Pons (tissue), 1 donor: ENCODE measurements at places on chromosomes 1 and 21.

- no peak for DNase-seq
These were observed 22.7 kb downstream of the SLC2A1 start for GRCh38 chr1:42935971-42936308.

GRCh38 chr21:45363921-45364467, 41.0 kb upstream of the COL18A1 start:
- DNase-seq = peak; percentile 77

- DNase-seq = no peak
These were observed 31.5 kb upstream of the RIPK4 start for GRCh38 chr21:41798326-41798725.

- DNase-seq = no peak
These were observed 852 bp downstream of the RGS7 start for GRCh38 chr1:241356187-241356518.

- no peak for DNase-seq
These were observed 32.0 kb downstream of the RPS6KC1 start for GRCh38 chr1:213083112-213083445.

DNA sequence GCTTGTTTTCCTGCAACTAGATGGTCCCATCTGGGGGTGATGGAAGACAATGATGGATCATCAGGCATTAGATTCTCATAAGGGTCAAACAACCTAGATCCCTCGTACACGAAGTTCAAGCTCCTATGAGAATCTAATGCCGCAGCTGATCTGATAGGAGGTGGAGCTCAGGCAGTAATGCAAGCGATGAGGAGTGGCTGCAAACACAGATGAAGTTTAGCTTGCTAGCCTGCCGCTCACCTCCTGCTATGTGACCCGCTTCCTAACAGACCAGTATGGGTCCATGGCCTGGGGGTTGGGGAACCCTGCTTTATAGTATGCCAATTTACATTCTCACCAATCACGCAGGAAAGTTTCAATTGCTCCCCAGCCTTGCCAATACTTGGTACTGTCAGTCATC, 37.5 kb downstream of the TLR5 start:
- no peak for DNase-seq

- DNase-seq = no peak
These were observed 50.2 kb upstream of the WASF2 start for GRCh38 chr1:27539901-27540861.

DNA sequence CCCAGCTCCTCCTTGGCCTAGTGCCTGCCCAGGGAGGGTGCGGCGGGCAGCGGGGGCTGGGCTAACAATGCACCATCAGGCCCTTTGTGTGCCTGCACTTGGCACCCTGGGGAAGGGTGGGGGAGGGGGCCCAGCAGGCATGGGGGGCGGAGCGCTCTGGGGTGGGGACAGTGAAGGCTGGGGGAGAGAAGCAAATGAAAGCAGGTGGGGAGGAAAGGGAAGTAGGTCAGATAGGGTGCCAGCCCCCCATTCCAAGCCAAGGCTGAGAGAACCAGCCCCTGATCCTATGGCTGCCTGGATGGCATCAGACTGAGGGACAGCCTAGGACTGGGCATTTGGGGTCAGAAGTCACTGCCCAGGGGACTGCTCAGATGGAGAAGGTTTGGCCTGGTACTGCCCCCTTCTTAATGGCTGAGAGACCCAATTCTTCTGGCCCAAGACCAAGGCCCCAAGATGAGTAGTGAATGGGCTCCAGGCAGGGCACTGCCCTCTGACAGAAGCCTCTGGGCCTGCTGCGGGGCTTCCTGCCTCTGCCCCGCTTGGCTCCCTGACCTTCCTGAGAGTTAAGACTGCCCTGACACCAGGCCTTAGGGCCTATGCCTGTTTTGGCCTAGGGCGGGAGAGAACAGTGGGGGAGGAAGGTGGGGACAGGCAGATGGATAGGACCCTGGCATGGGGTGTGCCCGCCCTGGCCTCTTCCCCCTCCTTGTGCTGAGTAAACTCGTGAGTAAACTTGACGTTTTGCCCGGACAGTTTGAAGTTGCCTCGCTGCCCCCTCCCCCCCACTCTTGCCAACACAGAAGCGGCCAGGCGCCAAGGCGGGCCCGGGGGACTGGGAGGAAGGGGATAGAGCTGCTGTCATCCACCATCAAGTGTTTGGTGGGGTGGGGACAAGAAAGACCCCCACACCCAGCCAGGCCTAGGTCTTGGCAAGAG, 2.7 kb downstream of the ZBTB7B start:
- peak; percentile 79 for DNase-seq

GRCh38 chr1:29962336-29962735, 726.0 kb downstream of the PTPRU start:
- no peak for DNase-seq

DNA sequence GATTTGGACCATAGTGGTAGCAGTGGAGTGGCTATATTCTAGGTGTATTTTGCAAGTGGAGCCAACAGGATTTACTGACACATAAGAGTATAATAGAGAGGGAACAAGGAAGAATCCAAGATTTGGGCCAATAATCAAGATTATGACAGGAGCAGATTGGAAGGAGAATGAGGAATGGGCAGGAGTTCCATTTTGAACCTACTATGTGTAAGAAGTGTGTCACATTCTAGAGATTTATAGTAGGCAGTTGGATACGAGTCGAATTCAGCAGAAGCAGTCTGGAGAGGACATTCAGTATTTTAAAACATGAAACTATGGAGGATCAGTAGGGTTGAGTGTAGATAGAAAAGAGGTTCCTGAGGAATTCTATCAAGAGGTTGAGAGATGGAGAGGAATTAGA, 21.7 kb downstream of the INKA2 start:
- no peak for DNase-seq

DNA sequence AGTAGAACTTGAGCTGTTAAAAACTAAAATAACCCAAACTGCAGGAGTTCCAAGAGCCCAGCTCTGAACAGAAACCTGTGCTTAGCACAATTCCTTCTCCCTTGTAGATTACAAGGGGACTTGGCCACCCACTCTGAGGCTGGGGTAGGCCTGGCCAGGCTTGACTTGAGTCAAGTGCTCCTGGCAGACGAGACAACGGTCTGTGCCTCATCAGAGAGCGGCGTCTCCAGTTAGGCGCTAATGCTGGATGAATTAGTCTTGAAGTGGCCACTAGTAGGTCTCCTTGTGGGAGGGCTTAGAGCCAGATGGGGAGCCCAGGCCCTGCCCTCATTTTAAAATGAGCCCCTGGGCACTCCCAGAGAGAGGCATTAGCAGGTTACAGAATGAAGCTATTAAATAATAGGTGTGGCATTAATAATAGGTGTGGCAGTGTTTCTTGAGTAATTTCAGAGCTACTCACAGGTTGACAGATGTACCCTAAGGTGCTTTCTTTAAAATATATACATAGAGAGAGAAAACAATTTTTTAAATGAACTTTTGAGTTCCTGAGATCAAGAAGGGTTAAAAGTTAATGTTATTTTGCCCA, 1.1 kb downstream of the EEIG2 start:
- peak; percentile 61 for DNase-seq

- no peak for DNase-seq
These were observed 88.0 kb downstream of the CD247 start for GRCh38 chr1:167430134-167430848.

DNA sequence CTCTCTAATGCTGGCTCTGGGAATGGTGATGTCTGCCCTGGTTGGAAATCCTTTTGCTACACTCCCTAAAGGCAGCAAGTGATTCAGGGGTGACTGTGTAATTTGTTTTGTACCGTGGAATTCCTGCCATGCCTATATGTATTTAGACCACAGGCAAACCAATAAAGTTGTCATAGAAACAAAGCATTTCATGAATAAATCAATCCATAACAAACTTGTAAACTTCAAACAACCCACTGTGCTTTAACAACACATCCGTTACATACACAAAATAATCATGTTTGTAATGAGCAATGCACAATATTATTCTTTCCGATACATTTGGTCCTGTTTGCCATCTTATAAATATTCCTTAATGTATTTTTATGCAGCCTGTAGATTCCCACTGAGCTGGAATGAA, 330.3 kb upstream of the SNX7 start:
- DNase-seq = no peak

DNA sequence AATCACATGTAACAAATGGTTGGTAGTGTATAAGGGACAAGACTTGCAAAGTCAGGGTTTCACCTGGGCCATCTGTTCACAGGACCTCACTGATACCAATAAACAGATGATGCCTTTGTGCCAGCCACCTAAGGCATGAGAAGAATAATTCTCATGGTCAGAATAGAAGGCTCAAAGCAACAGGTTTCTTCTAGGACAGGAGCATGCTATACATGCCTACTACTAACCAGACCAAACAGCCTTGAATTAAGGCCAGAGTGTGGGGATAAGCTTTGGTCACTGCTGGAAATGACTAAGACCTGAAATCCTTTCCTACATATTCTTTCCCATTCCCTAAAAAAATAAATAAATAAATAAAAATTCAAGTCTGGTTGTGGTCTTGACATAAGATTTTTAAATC, 17.5 kb downstream of the PSMB2 start:
- DNase-seq = no peak

- no peak for DNase-seq
These were observed 42.1 kb downstream of the DMRTB1 start for GRCh38 chr1:53501065-53502005.

DNA sequence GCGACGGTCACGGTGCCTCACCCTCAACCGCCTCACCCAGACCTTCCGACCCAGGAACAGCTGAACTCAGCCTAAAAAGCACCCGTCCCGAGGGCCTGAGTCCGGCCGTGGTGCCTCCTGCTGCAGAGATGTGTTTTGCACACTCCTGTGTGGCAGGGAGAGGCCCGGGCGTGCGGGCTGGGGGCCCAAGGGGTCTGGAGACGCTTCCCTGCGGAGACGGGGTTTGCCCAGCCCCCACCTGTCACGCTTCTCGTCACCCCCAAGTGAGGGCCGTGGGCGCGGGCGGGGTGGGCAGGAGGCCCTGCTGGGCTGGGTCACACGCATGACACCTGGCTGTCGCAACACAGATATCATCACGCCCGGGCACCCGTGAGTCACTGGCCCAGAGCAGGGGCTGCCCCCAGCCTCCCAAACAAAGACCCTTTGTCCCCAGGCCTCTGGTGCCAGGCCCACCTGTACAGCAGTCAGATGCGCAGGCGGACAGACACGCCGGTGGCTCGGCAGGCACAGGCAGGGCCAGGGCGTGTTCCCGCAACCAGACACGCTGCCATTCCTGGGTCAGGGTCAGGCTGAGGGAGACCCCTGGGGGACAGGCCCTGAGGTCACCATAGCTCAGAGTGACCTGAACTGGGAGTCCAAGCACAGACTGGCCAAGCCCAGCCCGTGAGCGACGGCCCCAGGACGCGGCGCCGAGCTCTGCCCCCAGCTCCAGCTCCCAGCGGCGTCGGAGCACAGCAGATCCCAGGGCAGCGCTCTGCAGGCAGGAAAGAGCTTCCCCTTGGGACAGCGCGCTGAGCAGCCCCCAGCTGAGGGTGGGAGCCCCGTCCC, 6.1 kb downstream of the B3GALT6 start:
- no peak for DNase-seq

DNA sequence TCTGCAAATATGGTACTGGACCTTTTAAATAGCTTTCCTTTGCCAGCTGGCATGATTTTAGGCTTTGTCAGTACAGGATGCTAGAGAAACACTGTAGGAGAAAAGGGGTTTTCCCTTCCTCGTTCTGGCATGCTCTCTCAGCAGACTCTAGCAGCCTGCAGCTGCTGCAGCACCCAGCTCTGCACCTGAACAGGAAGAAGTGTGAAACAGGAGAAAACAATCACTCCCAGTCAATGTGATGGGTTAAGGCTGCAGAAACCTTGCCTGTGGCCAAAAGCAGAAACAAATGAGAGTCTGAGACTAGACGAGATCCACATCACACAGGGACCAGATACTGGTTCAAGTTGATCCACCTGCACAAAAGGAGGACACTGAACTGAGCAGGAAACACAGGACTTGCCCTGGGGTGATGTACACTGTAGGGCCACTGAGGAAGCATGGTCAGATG, 21.2 kb downstream of the OVGP1 start:
- no peak for DNase-seq

GRCh38 chr1:204266504-204267034, 52.8 kb upstream of the GOLT1A start:
- no peak for DNase-seq

- no peak for DNase-seq
These were observed 206.6 kb downstream of the APP start for GRCh38 chr21:25964015-25964414.

- DNase-seq = no peak
These were observed 12.8 kb downstream of the PRDM15 start for GRCh38 chr21:41866274-41866809.

DNA sequence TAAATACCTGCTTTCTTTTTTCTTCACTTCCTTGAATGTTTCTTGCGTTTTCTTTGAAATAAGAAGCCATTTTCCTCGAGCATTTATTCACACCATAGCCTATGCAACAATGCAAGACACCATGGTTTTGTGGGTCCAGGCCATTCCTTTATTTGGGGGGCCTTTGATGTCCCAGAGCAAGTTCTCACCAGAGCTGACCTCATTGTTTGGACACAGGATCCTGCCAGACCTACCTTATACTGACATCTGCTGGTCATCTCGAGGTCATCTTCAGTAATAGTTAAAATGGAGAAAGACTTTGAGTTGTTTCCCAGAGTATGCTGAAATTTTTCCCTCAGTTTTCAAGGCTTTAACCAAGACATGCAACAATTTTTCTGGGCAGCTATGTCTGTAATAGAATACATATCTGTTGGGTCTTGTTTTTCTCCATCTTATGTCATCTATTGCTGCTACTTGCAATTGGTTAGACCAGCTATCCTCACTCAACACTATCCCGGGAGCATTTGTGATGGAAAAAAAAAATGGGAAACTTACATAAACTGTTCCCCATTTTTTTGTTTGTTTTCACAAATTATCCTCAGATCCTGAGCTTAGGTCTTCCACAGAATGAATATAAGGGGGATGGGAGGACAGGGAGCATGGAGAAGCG, 34.0 kb upstream of the BACE2 start:
- peak; percentile 74 for DNase-seq

DNA sequence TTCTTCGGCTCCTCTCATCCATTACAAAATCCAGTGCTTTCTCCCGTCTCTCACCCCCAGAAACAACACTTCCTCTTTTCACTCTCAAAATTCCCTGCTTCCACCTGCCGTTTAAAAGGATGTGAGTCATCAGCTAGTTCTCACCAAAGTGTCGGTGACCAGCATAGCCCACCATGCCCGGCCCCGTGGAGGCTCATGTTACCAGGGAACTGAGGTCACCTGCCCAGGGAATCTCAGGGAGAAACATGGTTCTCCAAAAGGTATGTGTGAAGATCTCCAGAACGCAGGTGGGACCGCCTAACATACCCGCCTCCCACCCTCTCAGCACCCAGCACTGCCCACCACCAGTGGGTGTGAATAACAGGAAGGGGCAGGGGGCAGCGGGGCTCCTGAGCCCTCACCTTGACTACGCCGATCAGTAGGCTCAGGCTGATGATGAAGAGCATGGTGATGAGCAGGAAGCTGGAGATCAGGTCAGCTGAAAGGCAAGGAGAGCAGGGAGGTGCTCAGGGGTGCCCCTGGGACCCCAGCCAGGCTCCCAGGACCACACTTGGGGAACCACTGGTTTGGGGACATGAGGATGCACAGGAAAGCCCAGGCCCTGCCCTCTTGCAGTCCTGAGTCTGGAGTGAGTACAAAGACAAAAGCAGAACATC, 16.2 kb downstream of the LAPTM5 start:
- DNase-seq = no peak

DNA sequence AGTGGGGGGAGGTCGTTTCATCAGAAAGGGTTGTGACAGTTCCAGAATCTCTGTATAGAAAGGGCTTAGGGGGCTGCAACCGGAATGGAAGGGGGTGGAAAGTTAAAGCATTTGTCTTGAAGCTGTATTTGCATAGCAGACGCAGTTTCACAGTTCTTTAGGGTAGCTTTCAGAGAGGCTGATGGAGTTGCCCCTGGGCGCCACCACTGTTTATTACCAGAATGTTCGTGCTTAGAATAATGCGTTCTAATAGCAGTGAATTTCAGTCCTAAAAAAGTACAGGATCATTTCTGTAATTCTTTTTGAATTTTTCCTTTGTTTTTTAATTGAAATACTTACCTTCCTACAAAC, 1.3 kb downstream of the EXO1 start:
- DNase-seq = no peak
